DMS53 (cell line): ENCODE measurements at places on chromosomes 7 and 10.

GRCh38 chr10:45008524-45009161 lies 7.9 kb downstream of the ZNF22 start:
- peak; percentile 97 for DNase-seq

- no peak for DNase-seq
These were observed 31.2 kb downstream of the ITIH5 start for GRCh38 chr10:7635408-7636125.

GRCh38 chr7:42127232-42127622 lies 109.8 kb downstream of the GLI3 start:
- no peak for DNase-seq

- no peak for DNase-seq
These were observed 28.9 kb downstream of the ZNF25 start for GRCh38 chr10:37947526-37947925.

- no peak for DNase-seq
These were observed 435.6 kb upstream of the NPVF start for GRCh38 chr7:25663877-25664276.

- no peak for DNase-seq
These were observed 3.5 kb downstream of the NRF1 start for GRCh38 chr7:129615018-129615417.

DNA sequence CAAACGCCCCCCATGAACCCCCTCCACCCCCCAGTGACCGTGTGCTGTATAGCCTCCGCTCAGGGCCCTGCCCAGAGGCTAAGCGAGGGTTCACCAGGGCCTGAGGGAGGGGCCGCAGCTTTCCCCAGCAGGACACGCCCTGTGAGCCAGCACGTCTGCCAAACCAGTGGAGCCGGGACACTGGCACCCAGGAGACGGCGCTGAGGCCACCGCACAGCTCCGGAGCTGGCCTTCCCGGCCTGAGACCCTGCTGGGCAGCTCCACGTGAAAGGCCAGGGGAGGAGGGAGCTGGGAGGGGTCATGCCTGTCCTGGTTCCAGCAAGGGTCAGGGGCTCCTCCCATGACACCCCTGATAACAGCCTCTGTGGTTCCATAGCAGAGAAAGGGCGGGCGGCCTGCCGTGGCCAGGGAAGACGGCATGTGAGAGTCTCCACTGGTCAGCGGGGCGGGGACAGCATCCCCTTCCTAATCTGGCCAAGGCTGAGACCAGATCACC lies 278.3 kb downstream of the ELFN1 start:
- DNase-seq: no peak

DNA sequence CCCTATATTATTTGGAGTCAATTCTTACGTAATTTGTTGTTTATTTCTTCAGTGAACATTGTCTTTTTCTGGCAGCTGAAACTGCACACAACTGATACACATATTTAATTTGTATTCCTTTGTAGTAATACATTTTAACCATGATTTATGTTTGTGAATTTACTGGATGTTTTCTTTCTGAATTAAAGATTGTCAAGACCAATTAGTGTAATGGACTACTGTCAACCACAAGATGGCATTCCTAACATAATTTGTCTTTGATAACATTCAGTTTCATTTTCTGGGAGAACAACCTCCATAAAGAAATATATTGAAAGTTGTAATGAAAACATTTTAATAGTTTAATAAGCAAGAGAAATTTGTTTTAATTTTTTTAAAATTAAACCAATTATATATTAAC lies 10.1 kb downstream of the THNSL1 start:
- peak; percentile 36 for DNase-seq

GRCh38 chr10:21707498-21707897 lies 173.5 kb downstream of the MLLT10 start:
- no peak for DNase-seq

GRCh38 chr7:133157045-133157444 lies 75.2 kb upstream of the CHCHD3 start:
- DNase-seq: no peak
